ENCODE measurements at places on chromosomes 1 and 21.

DNA sequence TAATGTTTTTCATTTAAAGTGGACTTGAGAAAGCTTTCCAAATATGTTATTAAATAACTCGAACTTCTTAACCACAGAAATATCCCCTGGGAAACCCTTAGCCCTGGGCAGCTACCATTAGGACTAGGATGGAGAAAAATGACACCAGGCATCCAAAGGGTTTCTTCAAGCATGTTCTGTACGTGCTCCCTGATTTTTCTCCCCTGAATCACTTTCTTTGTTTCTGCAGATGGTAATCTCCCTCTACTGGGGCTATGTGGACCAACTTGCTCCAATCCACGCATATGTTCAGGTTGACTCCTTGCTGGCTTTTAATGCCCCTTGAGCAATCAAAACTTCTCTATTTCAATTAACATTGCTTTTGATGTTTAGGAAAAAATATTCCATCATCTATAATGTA is 312.7 kb upstream of the C1orf87 start:
- no peak for DNase-seq

DNA sequence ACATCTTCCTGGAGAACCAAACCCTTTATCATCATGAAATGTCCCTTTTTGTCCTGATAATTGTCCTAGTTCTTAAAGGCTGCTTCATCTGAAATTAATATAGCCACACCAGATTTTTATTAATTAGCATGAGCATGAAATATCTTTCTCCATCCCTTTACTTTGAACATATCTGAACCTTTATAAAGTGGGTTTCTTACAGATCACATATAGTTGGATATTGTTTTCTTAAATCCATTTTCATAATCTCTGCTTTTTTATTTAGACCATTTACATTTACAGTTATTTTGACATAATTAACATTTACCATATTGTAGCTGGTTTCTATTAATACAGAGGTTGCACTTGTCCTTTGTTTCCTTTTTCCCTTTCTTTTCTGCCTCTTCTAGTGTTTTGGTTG is 17.2 kb downstream of the SHCBP1L start:
- DNase-seq: no peak

GRCh38 chr1:150563340-150564038 is 14.3 kb downstream of the ADAMTSL4 start:
- no peak for DNase-seq

- no peak for DNase-seq
Observed at GRCh38 chr1:229033480-229033879, 237.4 kb upstream of the RAB4A start.

GRCh38 chr1:13757693-13758092 is 57.7 kb downstream of the PRDM2 start:
- DNase-seq: no peak

- no peak for DNase-seq
Observed at GRCh38 chr21:19246018-19246417, 842.4 kb upstream of the TMPRSS15 start.

DNA sequence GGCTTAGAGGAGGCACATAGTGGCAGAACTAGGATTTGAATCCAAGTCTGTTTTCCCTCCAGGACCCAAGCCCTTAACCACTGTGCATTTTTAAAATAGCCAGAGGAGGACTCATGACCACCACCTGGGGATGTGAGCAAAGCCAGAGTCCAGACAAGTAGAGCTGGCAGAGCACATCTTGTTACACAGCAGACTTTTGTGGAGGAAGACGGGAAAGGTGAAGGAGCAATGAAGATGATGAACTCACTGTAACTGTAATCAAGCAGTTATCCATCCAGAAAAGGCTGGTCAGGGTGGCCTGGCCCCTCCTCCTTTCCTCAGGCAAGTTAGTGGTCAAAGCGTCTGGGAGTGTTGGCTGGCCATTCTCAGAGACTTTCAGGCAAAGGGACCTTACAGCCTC is 50.9 kb downstream of the SLC44A3 start:
- DNase-seq: no peak

DNA sequence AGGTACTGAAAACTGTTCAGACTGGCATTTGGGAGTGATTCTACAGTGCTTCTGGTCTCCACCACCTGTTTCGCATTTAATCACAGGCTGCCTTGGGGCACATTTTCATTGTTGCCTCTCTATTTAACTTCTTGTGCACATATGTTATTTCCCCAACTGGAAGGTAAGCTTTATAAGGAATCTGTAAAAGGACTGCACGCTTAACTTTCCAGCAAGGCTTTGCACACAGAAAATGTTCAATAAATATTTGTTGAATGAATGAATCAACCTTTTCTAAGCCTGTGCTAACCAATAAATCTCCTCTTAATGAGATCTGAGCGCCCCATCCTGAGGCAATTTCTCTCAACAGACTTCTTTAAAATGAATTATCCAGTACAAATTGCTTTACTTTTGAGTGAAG is 84.3 kb upstream of the ARHGAP29 start:
- DNase-seq: no peak

DNA sequence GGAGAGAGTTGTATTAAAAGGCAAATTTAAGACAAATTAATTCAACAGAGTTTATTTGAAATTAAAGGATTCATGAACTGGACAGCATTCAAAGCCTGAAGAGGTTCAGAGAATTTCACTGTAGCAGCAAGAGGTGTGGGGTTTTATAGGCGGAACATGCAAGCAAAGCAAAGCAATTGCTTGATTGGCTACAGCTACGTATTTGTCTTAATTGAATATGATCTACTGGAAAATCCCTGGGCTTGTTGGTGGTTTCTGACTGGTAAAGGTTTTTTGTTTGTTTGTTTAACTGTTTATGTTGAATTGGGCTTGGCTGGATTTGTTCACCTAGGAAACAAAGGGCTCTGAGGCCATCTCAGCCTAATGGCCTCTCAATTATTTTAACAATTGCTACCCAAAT is 61.5 kb downstream of the KCNK1 start:
- no peak for DNase-seq

DNA sequence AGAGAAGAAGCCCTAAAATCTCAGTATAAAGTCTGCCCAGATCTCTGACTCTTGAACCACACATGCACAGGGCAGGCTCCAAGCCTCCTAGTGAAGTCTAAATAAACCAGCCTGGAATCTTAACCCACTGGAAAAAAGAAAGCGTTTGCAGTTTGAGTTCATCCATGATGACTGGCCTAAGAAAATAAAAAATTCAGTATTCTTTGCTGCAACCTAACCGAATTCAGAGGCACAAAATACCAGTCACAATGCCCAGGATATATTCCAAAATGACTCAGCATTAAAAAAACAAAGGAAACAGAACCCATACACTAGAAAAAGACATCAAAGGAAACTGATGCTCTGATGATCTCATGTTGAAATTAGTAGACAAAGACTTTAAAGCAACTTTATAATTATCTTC is 269.2 kb downstream of the SDCCAG8 start:
- DNase-seq: no peak

DNA sequence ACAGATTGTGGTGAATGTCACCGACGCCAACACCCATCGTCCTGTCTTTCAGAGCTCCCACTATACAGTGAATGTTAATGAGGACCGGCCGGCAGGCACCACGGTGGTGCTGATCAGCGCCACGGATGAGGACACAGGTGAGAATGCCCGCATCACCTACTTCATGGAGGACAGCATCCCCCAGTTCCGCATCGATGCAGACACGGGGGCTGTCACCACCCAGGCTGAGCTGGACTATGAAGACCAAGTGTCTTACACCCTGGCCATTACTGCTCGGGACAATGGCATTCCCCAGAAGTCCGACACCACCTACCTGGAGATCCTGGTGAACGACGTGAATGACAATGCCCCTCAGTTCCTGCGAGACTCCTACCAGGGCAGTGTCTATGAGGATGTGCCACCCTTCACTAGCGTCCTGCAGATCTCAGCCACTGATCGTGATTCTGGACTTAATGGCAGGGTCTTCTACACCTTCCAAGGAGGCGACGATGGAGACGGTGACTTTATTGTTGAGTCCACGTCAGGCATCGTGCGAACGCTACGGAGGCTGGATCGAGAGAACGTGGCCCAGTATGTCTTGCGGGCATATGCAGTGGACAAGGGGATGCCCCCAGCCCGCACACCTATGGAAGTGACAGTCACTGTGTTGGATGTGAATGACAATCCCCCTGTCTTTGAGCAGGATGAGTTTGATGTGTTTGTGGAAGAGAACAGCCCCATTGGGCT is 3.0 kb downstream of the CELSR2 start:
- no peak for DNase-seq

- no peak for DNase-seq
Observed at GRCh38 chr21:21297211-21297610, 299.0 kb downstream of the NCAM2 start.

DNA sequence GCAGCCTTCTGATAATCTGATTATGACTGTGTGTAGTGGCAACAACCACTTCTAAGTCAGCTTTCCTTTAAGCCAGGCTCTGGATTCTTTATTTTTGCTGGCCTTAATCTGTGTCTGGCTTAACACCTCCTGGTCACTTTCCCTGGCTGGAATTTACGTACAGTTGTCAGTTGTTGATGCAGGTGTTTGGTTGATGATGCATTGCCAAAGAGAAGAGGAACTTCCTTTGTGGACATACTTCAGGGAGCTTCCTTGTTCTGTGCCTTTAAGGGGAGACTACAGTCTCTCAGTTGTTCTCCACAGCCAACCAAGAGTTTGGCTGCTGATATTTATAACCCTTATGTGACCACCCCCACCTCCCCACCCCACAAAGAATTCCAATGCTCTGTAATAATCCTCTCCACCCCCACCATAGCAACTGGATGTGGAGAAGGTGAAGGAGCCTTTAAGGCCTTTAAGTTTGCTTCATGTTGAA is 96.0 kb upstream of the BMP8A start:
- no peak for DNase-seq

DNA sequence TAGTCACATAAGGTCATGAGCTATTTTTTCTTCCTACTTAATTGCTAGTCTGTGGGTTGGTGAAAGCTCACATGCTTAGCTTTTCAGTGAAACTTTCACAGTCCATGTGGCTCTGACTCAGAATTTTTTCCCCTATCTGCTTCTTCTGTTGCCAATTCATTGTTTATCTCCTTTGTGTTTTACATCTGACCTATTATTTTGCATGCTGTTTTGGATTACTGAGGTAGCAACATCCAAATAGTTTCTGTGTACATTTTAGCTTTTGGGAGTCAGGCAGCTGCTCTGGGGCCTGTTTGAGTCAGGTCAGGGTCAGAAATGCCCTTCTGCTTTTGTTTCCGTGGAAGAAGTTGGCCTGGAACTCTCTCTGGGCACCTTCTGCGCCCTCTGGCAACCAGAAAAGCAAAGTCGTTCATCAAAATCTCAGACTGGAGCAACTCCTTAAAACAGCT is 40.0 kb downstream of the ROR1 start:
- no peak for DNase-seq

DNA sequence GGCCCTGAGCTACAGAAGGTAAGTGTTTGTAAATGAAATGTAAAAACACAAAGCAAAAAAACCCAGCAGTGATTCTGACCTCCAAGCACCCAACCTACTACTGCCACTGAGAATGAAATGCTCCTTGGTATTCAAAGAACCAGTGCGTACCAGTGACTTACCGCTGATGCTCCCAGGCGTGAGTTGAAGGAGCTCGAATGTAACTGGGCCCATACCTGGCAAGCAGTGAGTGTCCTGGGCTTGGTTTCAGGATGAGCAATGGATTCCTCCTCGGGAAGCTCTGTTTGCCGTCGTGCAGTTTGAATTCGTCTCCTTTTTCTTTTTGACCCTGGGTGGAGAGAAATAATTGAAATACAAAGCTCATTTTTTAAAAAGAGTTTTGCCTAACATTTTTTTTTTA is 121.9 kb downstream of the ATG4C start:
- no peak for DNase-seq

DNA sequence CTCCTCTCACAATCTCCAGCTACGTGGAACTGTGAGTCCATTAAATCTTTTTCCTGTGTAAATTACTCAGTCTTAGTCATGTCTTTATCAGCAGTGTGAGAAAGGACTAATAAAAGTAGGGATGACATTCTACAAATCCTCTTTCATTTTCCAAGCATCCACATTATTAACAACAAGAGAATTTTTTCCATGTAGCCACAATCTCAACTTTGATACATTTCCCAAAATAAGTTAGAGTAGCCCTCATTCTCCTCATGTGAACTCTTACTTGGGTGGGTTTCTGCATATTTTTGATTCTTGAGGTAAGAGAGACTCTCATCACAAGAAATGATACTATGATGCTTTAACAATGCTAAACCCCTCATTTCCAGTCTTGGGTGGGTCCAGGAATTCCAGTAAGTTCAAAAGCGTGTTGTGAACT is 52.8 kb downstream of the TNFSF18 start:
- DNase-seq: no peak

Data from stimulated activated CD4-positive, alpha-beta T cell treated with anti-CD3 and anti-CD28 coated beads, Interleukin-15, amount 100 ng/mL, for 48 hours (primary cell).